ENCODE measurements at places on chromosomes 6 and 20.

GRCh38 chr6:11814819-11815218, 36.2 kb upstream of the ADTRP start:
- DNase-seq = no peak

- no peak for DNase-seq
Observed at GRCh38 chr6:167399599-167399998, 74.7 kb downstream of the TTLL2 start.

DNA sequence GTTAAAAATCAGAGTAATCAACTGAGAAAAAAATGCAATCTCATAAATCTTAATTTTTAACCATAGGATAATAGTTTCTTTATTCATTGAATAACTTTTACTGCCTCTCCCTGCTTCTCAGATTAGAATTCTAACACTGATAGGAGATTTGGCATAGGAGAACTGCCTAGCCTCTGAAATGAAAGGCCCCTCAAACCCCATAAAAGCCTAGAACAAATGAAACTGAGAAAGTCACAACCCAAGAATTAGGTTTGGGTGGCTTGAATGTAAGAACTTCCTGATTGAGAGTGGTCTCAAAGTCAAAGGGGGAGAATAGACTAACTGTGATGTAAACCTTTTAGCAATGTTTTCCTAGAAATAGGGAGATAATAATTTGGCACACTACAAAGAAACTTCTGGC, 52.2 kb downstream of the SAMD5 start:
- no peak for DNase-seq

DNA sequence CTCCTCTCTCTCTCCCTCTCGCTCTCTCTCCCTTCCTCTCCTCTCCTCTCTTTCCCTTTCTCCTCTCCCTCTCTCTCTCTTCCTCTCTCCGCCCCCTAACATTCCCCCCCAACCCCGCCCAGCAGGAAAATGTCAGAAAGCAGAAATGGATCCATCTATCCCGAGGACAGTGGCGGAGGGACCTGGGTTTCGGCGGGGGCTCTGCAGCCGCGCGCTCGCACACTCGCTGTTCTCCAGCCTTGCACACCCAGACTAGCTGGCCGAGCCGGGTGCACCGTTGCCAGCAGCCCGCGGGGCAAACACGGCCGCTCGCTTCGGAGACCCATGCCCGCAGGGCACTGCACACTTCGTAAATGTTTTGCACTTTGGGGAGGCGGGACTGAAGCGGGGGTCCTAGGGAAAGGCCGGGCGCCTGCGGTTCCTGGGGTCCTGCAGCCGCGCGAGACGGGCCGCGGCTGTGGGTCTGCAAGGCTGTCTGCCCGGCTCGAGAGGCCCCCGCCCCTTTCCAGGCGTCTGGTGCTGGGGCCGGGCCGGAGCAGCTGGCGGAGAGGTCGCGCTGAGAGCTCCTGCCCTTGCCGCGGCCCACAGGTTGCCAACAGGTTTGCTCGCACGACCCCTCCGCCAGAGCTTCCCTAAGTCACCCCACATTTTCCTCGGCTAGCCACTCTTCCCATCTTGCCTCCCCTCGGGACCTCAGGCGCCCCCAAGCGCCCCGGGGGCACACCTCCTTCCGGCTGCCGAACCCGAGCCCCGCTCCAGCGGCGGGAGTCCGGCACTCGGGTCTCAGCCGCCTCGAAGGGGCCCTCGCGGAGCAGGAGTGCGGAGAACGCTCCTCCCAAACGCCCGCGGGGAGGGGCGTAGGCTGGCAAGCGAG, 818 bp upstream of the MDGA1 start:
- DNase-seq = no peak
